Stimulated activated naive CD4-positive, alpha-beta T cell treated with Interleukin-2 at 50 U/mL for 16 hours (primary cell): ENCODE measurements at places on chromosomes 4 and X.

GRCh38 chrX:115297189-115297588, 7.7 kb downstream of the LUZP4 start:
- DNase-seq = no peak

DNA sequence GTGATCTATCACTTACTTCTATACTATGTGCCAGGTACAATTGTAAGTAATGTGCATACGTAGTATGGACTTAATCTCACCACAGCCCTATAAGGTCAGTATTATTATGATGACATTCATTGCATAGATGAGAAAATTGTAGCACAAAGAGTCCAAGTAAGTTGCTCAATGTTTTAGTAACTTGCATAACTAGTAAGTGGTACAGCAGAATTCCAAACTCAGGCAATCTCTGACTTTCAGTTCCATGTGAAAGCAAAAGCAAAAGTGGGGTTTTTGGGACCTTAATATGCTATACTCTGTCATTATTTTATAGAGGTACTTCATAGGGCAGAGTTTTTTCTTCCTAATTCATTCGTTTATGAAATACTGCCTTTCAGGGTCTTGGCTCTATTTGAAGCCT, 188.8 kb upstream of the VEGFC start:
- no peak for DNase-seq

DNA sequence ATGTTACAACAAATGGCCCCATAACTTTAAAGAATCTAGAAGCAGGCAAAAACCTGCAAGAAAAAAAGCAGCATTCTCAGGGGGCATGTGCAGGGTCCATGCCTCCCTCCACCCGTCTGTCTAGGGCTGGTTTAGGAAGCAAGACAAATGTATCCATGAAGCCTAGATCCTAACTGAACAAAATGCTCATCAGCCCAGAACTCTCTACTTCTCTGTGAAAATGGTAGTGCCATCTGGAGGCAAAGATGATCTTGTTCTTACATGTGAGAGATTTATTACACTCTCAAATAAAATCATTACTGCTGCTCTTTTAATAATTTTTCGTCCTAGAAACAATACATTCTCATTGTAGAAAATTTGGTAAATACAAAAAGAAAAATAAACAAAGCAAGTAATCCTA, 26.7 kb downstream of the NR3C2 start:
- DNase-seq = no peak

DNA sequence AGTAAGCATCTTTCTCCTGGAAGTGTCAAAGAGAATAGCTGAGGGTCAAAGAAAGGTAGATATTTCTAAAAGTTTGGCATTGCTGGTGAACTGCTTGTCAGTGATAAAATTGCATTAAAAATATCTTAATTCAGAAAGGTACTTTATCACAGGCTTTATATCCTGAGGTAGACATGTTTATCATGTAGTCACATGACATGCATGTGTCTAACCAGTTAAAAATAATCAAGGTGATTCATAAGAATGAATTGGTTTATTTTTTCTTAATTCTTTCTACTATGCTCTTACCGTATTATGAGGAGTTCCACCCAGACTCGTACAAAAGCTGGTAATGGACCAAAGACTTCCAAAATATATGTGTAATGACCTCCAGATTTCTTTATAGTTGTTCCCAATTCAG, 6.1 kb downstream of the SLC7A11 start:
- DNase-seq = no peak

- no peak for DNase-seq
Measured at GRCh38 chr4:20203508-20203907, 48.2 kb upstream of the SLIT2 start.

DNA sequence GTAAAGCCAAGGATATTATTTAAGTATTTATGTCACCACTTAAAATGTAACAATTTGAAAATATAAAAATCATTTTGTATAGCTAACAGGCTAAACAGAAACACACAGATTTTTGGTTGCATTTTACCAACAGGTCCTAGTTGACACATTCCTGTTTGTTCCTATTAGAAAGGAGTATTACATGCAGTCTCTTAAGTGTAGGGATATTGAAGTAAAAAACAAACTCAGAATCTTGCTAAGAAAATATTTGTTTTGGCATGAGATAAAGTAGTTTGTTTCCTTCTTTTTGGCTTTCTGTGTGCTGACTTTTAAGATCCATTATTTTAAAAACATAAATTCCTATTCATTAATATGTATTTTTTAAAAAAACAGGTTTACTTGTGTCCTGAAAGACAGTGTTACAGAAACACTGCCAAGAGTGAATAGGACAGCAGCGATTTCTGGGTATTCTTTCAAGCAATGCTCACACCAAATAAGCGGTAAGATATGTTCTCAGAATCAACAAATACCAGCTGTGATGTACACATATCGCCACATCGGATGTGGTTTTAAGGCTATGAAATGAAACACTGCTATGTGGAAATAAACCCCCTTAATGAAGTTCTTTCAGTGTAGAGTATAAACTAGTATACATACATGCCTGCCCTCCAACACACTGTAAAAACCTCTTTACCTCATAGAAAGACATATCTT, 6.9 kb downstream of the F11 start:
- no peak for DNase-seq

- no peak for DNase-seq
Measured at GRCh38 chr4:15771216-15772058, 6.7 kb upstream of the CD38 start.

DNA sequence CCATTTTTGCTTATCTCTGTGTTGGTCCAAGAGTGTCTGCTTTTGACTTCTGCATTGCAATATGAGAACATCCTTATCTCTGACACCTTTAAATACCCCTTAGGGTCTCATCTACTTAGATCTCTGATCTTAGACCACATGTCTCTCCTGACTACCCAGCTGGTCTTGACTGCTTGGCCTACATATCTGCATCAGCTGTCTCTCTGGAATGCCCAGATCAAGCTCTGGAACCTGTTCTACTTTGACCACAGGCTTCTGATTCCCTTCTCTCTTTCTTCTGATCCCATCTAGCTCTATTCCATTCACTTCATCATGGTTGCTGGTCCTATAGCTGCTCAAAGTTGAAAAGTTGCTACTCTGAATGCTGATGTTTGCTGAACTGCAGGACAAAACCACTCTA, 301.2 kb downstream of the MAPK10 start:
- DNase-seq = no peak

- no peak for DNase-seq
Measured at GRCh38 chrX:135522132-135522530, 1.7 kb downstream of the INTS6L start.

GRCh38 chr4:105670684-105671083, 37.8 kb downstream of the INTS12 start:
- DNase-seq = no peak

DNA sequence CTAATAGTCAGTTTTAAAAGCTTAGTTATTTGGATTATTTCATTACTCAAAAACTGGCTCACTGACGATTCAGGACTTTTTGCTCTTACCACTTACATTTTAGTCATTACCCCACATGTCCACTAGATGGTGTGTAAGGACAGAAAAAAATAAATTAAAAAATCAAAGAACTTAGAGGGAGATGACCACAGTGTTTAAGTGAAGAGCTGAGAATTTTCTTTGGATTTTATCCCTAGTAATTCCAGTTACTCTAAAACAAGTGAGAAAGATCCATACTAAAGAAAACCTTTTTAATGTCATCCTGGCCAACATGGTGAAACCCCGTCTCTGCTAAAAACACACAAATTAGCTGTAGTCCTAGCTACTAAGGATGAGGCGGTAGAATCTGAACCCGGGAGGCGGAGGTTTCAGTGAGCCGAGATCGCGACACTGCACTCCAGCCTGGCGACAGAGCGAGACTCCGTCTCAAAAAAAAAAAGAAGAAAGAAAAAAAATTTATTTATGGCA, 26.4 kb upstream of the TMPRSS11B start:
- no peak for DNase-seq

DNA sequence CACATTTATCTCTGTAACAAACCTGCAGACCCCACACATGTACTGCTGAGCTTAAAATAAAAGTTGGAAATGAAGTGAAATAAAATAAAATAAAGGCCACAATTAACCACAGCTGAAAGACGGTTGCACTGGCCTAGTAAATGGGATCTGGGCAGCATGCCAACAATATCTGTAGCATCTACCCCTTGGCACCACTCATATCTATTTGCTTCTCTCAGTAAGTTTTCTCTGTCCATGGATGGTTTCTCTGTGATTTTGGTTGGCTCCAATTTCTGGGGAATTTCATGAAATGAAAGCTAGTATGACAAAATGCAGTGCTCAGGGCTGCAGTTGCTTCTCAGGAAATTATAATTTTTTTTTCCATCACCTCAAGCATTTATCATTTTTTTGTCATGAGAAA, 172.0 kb upstream of the IL15 start:
- DNase-seq = no peak

DNA sequence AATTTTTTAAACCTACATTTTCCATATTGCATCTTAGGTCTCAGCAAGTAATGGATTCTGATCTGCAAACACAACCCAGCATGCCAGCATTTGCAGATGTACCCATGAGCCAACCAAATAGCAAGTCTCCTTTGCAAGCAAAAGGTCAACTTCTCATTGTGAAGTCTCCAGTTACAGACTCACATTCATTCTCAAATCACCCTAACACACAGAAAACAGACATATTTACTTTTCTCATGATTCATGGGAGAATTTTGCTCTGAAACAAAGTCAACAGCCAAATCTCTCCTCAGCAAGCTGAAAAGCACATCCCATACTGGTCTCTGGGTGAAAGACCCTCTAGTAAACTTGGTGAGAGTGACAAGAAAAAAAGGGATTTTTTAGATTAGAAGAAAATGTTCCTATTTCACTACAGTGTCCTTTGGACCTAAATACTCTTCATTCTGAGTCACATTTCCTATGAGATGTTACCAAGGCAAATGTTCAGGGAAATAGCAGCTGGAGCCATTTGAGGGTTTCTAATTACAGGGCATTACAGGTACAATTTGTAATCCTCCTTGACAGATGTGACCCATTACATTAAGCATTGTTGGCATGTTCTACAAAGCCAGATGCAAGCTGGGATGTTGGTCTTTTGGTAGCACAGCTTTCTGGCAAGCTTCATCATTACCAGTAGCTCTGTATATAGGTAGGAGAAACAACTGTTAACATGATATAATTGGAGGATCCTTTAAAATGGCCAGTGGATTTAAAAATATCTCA, 383.3 kb downstream of the SMARCA1 start:
- no peak for DNase-seq

- DNase-seq = no peak
Measured at GRCh38 chr4:89177807-89178206, 66.5 kb downstream of the TIGD2 start.

DNA sequence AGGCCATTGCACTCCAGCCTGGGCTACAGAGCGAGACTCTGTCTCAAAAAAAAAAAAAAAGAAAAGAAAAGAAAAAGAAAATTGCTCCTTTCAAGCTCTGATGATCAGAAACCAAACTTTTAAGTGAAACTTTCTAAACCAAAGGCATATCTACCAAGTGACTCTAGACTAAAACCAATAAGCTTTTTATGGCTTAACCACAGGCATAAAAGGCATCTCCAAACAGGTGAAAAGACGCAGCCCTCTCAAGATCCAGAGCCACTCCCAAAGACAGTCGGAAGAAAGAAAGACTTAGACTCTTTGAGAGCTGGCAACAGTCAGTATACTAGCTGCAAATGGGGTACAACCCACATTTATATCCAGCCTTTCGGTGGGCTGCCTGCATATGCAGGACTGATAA, 117.1 kb upstream of the AP1S2 start:
- no peak for DNase-seq

GRCh38 chrX:30702736-30703135, 49.5 kb downstream of the GK start:
- no peak for DNase-seq

- no peak for DNase-seq
Measured at GRCh38 chr4:122453384-122453995, 3.0 kb downstream of the IL2 start.

DNA sequence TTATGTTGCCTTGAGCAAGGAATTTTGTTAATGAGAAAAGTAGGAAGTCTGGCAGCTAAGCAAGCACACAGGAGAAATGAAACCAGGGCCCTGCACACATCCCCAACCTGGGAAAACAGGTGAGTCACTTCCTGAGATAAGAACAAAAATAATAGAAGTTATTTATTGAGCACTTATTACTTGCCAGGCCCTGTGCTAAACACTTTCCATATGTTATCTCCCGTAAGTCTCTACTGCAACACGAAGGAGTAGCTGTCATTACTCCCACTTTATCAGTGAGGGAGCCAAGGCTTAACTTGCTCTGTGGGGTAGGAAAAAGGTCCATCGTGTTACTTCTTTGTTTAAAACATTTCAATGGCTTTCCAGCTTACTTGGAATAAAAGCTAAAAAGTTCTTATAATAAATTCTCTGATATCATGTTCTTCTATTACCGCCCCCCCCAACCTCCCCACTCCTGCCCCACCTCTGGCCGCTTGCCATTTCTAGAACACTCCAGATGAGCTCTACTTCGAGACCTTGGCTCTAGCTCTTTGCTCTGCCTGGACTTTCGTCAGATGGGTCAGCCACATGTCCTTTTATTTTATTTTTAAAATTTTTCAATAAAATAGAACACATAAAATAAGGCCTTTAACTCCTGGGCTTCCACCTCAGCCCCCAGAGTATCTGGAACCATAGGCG, 36.3 kb upstream of the PLAC8 start:
- no peak for DNase-seq

GRCh38 chr4:177171588-177171987, 138.1 kb upstream of the NEIL3 start:
- no peak for DNase-seq

GRCh38 chr4:75634281-75634680, 4.0 kb upstream of the CDKL2 start:
- no peak for DNase-seq

GRCh38 chr4:59535541-59535940, 1664.6 kb upstream of the ADGRL3 start:
- DNase-seq = no peak

GRCh38 chrX:103356130-103356798, at the start of gene TCEAL9:
Gene TCEAL9, plus strand, starts transcription at chrX:103356506. Its CDS starts 1,179 bp downstream, at chrX:103357685.
- DNase-seq = no peak

DNA sequence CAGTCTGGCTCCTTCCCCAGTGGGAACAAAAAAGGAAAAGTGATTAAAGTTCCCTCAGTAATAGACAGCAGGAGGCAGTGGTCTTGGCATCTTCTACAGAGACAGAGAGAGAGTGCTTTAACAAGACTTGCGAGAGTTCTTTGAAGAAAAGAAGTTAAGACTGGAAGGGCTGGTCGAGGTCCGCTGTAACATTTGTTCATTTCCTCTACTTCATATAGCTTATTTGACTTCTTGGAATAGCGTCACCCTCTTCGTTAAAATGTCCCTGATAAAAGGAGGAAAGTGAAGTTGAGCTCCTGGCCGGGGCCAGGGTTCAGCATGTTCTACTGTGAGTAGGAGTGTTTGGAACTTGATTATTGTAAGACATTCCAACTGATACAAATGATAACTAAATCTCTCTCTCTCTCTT, 179.8 kb downstream of the SLIT2 start:
- DNase-seq = no peak

GRCh38 chr4:94032754-94033153, 174.9 kb upstream of the SMARCAD1 start:
- no peak for DNase-seq

GRCh38 chrX:44011506-44011905, 38.3 kb upstream of the NDP start:
- DNase-seq = no peak

- DNase-seq = no peak
Measured at GRCh38 chr4:107299646-107300045, 263.5 kb upstream of the DKK2 start.
